Tibial nerve (tissue), 4 donors: ENCODE measurements at places on chromosomes 16 and 17. TPM values are rescaled to one million over a fixed set of nuclear protein-coding genes. Genes with fewer than 3 reads are reported as not detected.

- no peaks in the 10 kb centered on the region for H3K27me3 ChIP-seq
- no peak for DNase-seq
- H3K4me3 ChIP-seq: no peak overlapping the region
- no peaks in the 10 kb centered on the region for H3K36me3 ChIP-seq
Measured at GRCh38 chr17:68624381-68624780, 23.2 kb upstream of the FAM20A start.

DNA sequence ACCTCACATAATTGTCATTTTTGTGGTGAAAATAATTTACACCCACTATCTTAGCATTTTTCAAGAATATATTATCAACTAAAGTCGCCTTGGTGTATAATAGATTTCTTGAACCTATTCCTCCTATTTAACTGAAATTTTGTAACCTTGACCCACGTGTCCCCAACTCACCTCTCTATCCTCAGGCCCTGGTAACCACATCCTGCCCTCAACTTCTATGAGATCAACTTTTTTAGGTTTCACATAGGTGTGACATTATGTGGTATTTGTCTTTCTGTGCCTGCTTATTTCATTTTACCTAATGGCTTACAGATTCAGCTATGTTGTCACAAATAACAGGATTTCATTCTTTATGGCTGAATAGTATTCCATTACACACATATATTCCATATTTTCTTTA lies 73.0 kb upstream of the CNTNAP4 start:
- no peak overlapping the region for H3K27ac ChIP-seq
- no peak overlapping the region for H3K4me3 ChIP-seq
- DNase-seq: no peak
- no peaks in the 10 kb centered on the region for H3K36me3 ChIP-seq
- H3K27me3 ChIP-seq: no peaks in the 10 kb centered on the region

DNA sequence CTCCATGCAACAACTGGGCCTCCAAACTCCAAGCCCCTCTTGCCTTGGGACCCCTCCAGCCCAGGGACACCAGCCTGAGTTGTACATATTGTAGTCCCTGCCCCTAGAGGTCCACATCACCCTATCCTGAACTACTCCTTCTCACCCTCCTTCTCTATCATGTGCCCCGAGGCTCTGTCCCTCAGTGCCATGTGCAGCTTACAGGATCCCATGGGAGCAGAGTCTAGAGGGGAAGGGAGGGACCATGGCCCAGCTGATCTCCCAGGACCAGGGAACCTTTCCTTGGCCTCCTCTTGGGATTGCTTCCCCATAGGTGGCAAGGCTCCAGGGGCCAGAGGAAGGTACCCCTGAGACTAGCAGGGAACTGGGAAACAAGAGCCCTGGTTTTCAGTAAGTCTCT lies 35.3 kb downstream of the TMEM132E start:
- no peaks in the 10 kb centered on the region for H3K36me3 ChIP-seq
- peaks cover 4% of the 10 kb centered on the region for H3K4me1 ChIP-seq
- H3K27ac ChIP-seq: no peak overlapping the region
- no peaks in the 10 kb centered on the region for H3K27me3 ChIP-seq
- DNase-seq: no peak

- no peaks in the 10 kb centered on the region for H3K36me3 ChIP-seq
- no peaks in the 10 kb centered on the region for H3K4me1 ChIP-seq
- no peaks in the 10 kb centered on the region for H3K27me3 ChIP-seq
- H3K4me3 ChIP-seq: no peak overlapping the region
- H3K27ac ChIP-seq: no peak overlapping the region
- DNase-seq: no peak
Measured at GRCh38 chr16:9647981-9648701, 534.1 kb downstream of the GRIN2A start.

TLCD1 gene
- not detected for total RNA-seq
